Lung microvascular endothelial cell (primary cell): ENCODE measurements at places on chromosomes 11 and 22. TPM values are rescaled to one million over a fixed set of nuclear protein-coding genes. Genes with fewer than 3 reads are reported as not detected.

- no peak for DNase-seq
Measured at GRCh38 chr11:78253797-78254196, 65.1 kb downstream of the USP35 start.

DNA sequence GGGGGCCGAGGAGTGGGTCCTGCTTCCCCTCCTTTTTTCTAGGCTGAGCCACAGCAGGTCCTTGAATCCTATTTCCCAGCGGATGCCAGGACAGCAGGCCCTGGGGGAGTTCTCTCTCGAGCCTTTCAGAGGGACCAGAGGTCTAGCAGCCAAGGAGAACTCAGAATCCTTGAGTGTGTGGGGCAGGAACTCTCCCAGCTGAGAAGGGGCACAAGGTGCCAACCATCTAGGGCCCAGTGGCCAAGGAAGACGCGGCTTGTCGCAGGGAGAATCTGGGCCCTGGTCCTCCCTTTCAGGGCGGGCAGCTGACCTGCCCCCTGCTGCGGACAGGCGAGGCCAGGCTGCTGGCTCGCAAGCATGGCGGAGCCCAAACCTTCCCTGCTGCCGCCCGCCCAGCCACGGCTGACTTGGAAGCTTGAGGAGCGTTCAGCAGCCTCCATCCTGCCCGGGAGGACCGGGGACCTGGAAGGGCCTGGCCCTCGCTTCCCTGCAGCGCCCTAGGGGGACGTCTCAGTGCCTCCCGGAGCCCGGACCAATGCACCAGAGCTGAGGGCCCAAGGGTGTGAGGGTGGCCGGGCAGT is 972 bp upstream of the TSSC4 start:
- peak; percentile 44 for DNase-seq

DNA sequence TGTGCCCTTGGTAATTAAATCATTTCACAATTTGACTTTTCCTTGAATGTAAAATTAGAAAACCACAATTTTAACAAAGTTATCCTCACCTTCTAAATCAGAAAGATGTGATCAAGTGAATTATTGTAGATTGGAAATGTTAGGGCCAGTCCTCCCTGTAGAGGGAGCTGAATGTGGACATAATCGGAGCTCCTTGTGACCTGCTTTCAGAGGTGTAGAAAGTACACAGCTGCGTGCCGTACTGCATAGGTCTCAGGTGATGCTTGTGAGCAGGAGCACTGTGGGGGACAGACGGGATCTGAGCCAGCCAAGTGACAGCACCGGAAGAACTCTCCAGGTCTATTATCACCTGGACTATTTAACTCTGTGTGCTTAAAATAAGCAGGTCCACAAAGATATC is 338.0 kb downstream of the AASDHPPT start:
- DNase-seq = no peak

DNA sequence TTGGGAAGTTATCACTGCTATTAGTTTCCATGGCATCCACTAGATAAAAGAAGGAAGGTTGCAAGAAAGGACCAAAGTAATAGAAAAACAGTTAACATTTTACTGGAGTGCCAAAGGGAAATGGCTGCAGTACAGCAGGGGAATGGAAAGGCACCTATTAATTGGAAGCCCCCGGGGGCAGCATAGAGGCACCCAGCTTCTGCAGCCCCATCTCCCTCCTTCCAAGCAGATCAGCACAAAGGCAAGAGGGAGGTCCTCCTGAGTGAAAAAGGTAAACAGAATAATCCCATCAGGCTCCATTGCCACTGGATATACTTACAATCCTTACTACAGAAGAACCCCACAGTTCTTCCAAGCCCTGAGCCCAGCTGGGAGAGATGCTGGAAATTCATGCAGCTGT is 887.1 kb downstream of the DLG2 start:
- DNase-seq = no peak

DNA sequence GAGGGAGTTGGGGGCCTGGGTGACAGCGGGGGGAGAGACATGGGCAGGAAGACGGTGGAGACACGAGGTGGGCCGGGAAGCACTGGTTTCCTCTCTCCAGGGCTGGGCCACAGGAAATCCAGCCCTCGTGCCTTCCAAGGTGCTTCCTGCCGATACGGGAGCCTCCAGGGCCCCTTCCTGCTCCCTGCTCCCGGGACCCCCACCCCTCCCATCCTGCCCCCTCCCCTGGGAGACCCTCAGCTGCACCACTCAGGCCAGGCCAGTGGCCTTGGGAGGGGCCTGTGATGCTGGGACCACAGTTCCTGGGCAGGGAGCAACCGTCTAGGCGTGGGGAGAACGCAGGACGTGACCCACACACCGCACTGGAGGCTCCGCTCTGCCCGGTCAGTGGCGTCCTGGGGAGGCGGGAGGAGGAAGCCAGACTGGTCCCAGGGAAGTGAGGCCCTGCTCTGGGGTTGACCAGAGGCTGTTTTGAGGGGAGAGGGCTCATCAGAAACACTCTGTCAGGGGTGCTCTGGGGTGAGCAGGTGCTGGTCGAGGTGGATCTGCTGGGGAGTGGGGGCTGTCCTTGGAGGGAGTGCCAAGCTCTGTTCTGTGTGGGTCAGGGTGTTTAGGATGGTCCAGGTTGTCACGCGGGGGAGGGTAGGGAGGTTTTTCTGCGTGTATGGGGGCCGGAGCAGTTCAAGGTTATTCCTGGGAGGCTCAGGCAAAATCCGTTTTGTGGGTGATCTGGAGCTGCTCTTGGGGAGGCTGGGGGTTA is at the start of gene SHANK3:
Gene SHANK3 (plus strand): TSS at position 353 of the 760 bp plus-strand sequence.
- DNase-seq = peak; percentile 91

- no peak for DNase-seq
Measured at GRCh38 chr22:19480789-19481188, 1.1 kb downstream of the CDC45 start.

DNA sequence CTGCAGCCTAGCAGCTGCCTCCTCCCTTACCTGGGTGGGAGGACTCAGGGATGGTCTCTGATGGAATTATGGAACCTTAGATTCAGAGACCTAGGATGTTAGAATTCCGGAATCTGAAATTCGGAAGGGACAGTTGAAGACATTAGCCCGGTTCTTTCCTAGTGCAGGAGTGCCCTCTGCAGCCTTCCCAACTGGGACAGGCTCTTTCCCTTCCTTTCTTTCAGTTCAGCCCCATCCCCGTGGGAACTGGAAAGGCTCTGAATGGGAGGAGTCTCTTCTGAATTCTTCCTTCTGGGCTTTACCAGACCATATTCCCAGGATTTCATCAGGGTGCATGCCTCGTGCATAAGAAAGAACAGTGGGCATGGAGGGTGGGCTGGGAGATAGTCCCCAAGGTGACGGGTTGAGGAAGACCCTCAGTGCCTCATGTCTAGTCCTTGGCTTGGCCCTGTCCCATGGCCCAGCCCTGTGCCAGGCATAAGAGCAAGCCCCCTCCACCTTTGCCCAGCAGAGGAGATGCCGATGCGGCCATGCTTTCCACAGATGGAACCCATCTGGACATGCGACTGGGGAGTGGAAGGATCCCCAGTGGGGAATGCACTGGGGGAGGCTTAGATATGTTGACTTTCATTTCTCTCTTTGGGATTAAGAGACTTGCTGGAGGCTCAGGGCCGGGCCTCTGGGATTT is 14.4 kb downstream of the DNAJB13 start:
- DNase-seq = no peak

- no peak for DNase-seq
Measured at GRCh38 chr22:24209016-24209415, 27.7 kb downstream of the SUSD2 start.

DNA sequence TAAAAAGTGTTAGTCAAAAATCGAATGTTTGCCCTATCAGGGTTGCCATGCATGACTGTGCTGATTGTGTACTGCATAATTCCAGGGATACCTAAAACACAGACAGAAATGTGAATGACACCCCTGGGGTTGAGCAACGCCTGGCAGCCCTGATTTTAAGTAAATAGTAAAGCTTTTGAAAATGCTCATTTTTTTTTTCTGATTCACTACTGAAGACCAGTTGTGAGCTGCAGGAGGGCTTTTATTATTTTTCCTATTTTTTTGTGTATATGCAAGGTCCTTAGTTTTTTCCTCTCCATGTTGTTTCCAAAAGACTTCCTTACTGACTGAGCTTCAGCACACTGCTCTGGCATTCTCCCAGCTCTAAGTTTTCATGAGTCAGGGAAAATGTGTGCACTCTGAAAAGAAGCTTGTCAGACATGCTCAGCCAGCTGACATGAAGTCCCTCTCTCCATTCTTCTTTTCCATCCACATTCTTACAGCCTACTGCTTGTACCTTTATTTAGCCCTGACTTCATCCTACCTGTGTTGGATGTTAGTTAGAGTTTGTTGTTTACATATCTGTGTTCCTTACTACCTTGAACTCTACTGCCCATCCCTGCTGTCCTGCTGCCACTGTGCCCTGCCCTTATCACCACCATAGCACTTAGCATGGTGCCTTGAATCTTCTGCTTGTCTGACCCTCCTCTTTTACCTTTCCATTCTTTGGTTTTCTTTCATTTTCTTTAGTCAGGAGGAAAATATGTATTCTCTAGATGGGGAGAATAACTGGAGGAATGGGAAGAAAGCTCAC is 79.5 kb downstream of the HORMAD2 start:
- peak; percentile 29 for DNase-seq

- no peak for DNase-seq
Measured at GRCh38 chr22:49726022-49726681, 101.5 kb downstream of the BRD1 start.

DNA sequence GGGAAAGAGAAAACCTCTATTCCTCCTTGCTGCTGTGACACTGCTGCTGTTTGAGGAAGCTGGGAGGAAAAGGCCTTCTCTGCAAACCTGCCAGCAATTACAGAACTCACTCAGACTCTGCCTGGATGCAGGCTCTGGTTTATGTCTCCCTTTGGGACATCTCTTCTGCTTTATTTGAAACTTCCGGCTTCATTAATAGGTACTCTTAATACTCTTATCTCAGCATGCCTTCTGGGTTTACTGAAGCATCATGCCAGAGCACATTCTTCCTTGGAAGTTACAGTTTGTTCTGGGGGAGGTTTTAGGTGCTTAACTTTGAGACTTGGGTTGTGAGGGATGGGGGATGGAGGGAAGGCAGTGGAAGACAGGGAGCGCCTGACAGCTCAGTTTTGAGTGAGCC is 79.9 kb downstream of the NAV2 start:
- DNase-seq = no peak

GRCh38 chr11:70825893-70826540 is 426.4 kb downstream of the SHANK2 start:
- DNase-seq = no peak

GRCh38 chr11:36364551-36365325 is 68.7 kb downstream of the PRR5L start:
- DNase-seq = no peak

- DNase-seq = no peak
Measured at GRCh38 chr22:48432781-48433518, 1394.7 kb downstream of the BRD1 start.

DNA sequence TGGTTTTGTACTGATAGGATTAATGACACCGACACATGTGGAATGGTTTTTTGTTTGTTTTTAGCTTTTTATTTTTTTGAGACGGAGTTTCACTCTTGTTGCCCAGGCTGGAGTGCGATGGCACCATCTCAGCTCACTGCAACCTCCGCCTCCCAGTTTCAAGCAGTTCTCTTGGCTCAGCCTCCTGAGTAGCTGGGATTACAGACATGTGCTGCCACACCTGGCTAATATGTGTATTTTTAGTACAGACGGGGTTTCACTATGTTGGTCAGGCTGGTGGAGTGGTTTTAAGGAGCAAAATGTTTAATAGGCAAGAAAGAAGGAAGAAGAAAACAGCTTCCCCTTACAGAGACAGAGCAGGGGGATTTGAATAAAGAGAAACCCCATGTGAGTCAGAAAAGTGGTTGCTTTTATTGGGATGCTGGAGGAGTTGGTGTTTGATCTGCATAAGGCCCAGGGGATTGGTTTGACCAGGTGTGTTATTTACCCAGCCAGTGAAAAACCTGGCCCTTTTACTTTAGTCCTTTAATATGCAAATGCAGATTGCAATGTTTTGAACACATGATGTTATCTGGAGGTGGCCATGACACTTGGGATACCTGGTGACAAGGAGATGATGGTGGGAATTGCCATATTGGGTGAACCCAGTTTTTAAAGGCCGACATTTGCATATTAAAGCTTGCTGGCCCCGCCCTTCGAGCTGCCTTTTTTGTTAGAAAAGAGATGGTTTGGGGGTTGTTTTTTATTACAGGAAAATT is 24.3 kb downstream of the SUSD2 start:
- no peak for DNase-seq

Gene EI24
- 96.4 and 117 TPM in 2 replicates for total RNA-seq

Gene SCUBE1
- total RNA-seq = 0.20 and 0.65 TPM in 2 replicates

Gene CABP4
- 0.60 and 1.3 TPM in 2 replicates for total RNA-seq

Gene FAM83F
- not detected in 2 replicates for total RNA-seq

Gene THY1
- 0.20 and 0.22 TPM in 2 replicates for total RNA-seq

Gene CCT8L2
- not detected in 2 replicates for total RNA-seq

Gene EHF
- not detected in 2 replicates for total RNA-seq

Gene ZNF195
- 11.6 and 19.6 TPM in 2 replicates for total RNA-seq
